ENCODE measurements at places on chromosomes 13 and 19.

GRCh38 chr19:37930416-37930815, 23.4 kb downstream of the SIPA1L3 start:
- DNase-seq: no peak

DNA sequence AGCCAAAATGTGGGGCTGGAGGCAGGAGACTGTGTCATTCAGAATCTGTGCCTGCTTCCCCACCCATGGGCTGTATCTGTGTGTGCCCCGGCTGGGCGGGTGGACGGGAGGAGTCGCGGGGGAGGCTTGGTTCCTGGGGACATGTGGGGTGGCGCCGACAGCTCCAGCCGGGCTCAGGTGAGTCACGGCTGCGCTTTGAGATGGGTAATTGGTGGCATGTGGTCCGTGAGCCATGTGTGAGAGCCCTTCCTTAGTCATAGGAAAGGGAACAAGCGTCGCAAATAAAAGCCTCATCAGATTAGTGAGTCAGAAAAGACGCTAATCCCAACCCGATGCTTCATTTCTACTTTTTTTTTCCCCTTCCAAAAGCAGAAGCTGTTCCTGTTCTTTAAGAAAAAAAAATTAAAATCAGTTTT, 118.6 kb upstream of the ZNF536 start:
- no peak for DNase-seq

DNA sequence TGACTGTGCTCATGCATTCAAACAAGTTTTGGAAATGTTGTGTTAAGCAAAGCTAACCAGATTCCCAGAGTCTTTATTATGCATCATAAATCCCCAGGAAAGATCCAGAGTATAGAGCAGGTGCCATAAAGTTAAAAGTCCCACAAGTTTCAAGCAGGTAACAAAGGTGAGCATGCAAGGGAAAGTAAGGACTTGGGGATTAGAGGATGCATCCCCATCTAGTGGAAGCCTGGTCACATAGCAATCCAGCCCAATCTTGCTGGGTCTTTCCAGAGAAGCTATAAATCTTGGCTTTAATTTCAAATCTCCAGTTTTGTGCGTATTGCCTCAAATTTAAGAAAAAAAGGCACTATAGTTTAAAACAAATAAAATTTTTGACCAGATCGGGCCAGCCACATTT, 72.7 kb downstream of the ZNF254 start:
- DNase-seq: no peak

DNA sequence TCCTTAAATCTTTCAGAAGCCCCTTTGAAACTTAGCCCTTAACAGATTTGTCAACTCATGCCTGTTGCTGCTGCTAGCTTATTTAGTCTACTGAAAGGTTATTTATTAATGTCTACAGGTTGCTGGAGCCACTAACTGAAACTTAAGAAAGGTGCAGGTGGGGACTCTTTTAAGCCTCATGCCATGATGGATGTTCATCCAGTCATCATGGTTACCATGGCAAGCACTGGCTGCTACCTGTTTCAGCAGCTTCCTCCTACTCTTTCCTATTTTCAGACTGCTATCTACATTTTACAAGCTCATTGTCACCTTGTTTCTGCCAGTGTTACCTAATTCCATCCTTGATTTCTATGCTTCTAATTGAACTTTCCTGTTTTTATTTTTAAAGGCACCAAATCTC, 27.1 kb downstream of the DGKH start:
- DNase-seq: no peak

DNA sequence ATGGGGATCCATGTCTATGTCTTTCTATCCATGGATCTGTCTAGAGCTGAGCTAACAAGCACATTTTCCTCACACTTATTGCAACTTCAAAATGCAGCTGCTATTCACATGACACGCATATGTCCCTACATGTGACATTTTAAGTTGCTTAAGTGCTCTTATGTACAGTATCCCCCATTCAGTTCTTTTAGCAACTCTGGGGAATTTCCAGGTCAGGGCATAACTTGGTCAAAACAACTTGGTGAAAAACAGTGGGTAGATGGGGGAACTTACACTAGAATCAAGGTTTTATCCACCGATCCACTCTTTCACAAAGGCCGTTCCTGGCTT, 73.0 kb downstream of the COL4A1 start:
- DNase-seq: no peak

DNA sequence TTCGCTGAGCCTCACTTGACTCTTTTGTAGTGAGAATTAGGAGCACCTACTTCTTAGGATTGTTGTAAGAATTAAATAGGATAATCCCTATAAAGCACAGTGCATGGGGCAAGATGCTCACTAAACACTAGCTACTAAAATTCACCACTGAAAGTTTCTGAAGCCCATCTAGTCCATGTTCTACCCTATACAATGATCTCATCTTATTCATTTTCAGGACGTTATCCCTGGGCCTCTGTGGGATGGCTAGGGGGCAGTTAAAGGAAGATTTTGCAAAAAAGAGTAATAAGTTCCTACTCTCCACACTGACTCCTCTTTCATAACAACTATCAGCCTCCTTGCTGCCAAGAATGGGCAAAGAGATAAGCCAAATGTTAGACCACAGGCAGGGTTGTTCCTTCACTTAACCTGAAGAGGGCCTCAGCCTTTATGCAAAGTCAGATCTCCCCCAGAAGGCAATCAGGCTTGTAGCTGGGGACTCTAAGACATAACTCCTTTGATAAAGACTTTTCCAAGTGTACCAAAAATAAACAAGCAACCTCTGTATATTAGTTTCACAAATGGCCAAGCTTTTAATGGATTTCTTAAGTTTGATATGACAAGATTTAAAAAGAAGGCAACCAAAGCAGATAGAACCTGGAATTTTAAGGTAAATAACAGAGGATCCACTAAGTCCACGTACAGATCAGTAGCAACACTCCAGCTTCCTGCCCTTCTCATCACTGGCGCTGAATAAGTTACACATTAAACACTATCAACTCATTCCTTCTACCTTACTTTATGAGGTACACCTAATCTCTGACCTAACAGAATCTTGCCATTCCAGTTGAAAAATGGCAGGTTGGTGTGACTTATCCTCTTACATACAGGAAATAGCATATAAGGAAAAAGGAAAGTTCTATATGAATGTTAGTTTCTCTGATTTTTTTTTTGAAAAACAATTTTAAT, 44.4 kb downstream of the ELF1 start:
- DNase-seq: no peak

GRCh38 chr19:56193981-56194640, 3.5 kb downstream of the ZSCAN5B start:
- DNase-seq: no peak

Data from GM12891 (cell line).